ENCODE measurements at places on chromosomes 5 and 9. TPM values are rescaled to one million over a fixed set of nuclear protein-coding genes. Genes with fewer than 3 reads are reported as not detected.
A peak's percentile ranks its signal among the peaks of the same experiment; 100 is the strongest.

The CARTPT gene
- total RNA-seq, result not detected

GRCh38 chr5:139852696-139853095, 57.1 kb downstream of the PSD2 start:
- DNase-seq, result no peak

- peak; percentile 59 for DNase-seq
Measured at GRCh38 chr5:171757853-171758535, 27.6 kb upstream of the SMIM23 start.

- no peak for DNase-seq
Measured at GRCh38 chr5:106321242-106321641, 1349.5 kb downstream of the EFNA5 start.

DNA sequence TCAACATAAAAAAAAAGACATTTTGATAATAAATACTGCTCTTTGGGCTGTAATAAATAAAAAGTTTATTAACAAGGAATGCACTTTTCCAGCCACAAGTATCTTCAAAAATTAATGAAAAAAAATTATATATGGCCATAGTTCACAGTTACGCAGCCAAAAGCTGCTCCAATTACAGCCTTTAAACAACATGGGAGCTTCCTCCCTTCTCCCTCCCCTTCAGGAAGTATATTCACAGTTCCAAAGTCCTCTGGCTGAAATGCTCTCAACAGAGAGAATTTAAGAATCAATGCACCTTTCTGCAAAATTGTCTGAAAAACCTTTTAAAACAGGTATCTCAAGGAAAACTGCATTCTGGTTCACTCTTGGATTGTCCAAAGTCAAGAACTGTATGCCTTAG, 5.9 kb downstream of the PLK2 start:
- no peak for DNase-seq
